ENCODE measurements at places on chromosomes 11 and 22.
A peak's percentile ranks its signal among the peaks of the same experiment; 100 is the strongest.

- DNase-seq = peak; percentile 50
Measured at GRCh38 chr22:21754523-21754922, 18.9 kb upstream of the YPEL1 start.

DNA sequence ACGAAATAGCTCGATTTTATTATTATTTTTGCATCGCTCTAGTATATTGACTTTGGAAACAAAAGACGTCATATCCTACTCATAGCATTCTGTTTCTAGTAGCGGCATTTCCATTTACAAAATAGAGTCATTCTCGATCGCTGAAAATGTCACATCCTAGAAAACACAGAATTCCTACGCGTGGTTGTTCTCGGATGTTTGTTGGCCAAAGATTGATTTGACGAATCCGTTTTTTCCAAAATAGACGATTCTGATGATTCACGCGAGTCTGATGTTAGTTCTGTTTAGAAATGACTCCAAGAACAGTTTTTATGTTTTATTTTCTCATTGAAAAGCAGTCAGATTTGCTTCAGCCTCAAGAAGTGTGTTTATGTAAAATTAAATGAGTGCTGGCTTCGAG lies 47.6 kb downstream of the SMIM38 start:
- no peak for DNase-seq

- DNase-seq = no peak
Measured at GRCh38 chr11:120186774-120187591, 23.8 kb upstream of the OAF start.

DNA sequence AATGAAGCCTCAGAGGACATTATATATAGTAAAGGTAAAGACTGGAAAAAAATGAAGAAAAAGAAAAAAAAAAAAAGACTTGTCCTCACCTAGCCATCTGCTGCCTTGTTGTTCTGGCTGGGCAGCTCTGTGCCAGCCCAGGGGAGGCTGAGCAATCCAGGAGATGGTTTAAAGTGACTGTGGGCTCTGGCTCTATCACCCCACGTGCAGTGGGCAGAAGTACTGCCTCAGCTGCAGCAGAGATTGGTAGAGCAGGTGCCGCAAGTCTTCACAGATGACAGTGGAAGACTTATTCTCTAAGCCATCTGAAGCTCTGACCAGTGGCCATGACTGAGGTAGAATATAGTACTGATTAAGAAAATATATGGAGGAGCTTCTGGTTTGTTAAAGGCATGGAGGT lies 62.2 kb downstream of the SGSM3 start:
- DNase-seq = no peak

- DNase-seq = no peak
Measured at GRCh38 chr22:30308518-30309230, 18.1 kb downstream of the TBC1D10A start.

- no peak for DNase-seq
Measured at GRCh38 chr11:1502168-1502953, 15.8 kb upstream of the MOB2 start.

- DNase-seq = no peak
Measured at GRCh38 chr11:202490-202889, 4.7 kb downstream of the BET1L start.

- no peak for DNase-seq
Measured at GRCh38 chr11:107669191-107669740, 42.6 kb downstream of the SLN start.

- no peak for DNase-seq
Measured at GRCh38 chr11:111764621-111765020, 1.6 kb downstream of the PPP2R1B start.

GRCh38 chr22:40399621-40400020 lies 29.2 kb downstream of the SGSM3 start:
- no peak for DNase-seq

GRCh38 chr11:30406978-30407762 lies 84.3 kb downstream of the ARL14EP start:
- no peak for DNase-seq

DNA sequence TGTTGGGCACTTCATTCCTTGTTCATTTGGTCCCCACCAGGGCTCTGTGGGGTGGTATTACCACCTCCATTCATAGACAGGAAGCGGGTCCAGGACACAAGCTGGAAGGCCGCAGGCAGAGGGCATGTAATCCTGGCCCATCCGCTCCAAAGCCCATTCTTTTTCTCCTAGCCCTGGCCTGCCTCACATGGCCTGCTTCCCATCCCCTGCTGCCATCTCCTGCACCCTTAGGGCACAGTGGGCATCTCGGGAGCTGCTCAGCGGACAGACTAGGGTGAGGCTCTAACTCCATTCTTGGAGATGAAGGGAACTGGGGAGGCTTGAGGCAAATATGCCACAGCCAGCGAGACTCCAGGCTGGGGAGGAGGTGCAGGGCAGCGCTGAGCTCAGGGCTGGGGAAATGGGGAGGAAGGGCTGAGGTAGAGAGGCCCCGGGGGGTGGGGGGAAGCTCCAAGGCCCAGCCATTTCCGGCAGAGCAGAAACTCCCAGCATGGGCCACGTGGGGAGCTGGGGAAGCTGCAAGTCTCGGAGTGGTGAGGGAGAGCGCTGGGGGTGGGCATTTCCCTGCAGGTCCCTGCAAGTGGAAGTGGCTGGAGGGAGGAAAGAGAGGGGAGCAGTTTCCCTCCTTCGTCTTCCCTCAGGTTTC lies 14.3 kb upstream of the BCL9L start:
- no peak for DNase-seq

GRCh38 chr11:126410649-126411048 lies 55.2 kb downstream of the ST3GAL4 start:
- DNase-seq = no peak

GRCh38 chr11:73184953-73185671 lies 33.0 kb upstream of the P2RY2 start:
- peak; percentile 11 for DNase-seq

DNA sequence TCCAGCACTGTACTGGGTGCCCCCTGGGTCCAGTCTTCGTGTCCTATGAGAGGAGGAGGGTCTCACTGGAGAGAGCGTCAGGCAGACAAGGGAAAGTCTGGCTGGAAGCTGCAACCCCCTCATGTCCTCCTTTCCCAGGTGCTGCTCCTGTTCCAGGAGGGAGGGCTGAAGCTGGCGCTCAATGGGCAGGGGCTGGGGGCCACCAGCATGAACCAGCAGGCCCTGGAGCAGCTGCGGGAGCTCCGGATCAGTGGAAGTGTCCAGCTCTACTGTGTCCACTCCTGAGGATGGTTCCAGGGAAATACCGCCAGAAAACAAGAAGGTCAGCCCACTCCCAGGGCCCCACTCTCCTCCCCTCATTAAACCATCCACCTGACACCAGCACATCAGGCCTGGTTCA lies 10.2 kb downstream of the LGALS12 start:
- DNase-seq = no peak

GRCh38 chr11:45930031-45930794 lies 7.8 kb downstream of the LARGE2 start:
- no peak for DNase-seq

DNA sequence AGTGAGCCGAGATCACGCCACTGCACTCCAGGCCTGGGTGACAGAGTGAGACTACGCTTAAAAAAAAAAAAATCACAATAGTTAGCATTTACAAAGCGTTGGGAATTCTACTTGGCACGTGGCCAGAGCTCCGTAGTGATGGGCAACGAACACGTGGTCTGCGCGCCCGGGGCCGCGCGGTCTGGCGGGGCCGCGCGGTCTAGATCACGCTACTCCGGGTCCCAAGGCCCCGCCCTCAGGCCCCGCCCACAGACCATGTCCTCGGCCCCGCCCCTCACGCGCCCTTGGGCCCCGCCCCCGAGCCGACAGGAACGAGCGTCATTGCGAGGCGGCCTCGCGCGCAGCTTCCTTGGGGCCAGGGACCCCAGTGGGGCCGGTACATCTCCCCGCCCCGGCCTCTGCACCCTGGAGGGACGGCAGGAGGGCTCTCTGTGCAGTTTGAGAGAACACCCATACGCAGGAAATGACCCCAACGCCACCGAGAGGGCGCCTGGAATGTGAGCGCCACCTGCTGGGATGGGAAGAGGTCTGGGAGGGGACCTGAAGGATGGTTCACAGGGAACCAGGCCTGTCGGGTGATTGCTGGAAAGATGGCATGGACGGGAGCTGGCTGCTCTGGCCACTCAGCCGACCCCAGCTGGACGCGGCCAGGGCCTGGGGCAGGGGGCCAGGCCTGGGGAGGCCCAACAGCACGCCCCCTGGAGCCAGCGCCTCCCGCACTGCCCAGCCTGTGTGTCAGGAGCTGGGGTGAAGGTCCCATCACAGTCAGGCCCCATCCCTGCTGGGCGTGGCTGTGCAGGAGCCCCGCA lies 2.0 kb upstream of the PTDSS2 start:
- peak; percentile 89 for DNase-seq

DNA sequence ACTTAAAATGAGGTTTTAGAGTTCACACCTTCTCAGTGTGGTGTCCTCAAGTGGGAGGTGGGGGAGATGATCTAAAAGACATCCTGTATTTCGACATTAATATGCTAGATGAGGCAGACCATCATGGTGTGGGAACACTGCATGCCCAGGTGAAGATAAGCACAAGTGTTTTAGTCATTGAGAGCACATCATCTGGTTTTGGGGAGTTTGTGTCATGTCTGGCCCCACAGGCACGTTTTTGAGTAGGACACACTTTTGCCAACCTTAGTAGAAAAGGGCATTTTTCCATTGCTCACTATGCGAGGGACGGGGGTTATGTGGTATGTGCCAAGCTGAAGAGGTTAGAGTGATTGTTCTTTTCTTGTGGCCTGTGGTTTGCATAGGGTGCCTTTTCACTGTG lies 189.3 kb downstream of the DBX1 start:
- no peak for DNase-seq

- no peak for DNase-seq
Measured at GRCh38 chr11:113615098-113615497, 91.0 kb downstream of the TMPRSS5 start.

DNA sequence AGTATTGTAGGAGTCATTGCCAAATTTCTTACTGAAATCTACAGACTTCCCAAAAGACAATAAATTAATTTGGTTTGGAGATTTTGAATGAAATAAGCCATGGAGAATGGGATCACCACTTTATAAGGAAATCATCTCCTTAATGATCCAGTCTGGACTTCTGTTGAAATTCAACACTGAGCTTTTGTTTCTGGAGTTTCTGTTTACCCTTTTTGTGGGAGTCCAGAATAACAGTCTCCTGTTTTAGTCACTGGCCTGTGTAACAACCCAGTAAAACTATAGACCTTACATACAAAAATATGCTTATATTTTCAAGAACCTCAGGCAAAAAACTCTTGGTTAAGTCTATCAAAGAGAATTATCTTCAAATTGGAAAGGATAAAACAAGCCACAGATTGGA lies 321.7 kb upstream of the PLET1 start:
- no peak for DNase-seq

GRCh38 chr11:316031-316701 lies 2.3 kb downstream of the IFITM1 start:
- DNase-seq = no peak

DNA sequence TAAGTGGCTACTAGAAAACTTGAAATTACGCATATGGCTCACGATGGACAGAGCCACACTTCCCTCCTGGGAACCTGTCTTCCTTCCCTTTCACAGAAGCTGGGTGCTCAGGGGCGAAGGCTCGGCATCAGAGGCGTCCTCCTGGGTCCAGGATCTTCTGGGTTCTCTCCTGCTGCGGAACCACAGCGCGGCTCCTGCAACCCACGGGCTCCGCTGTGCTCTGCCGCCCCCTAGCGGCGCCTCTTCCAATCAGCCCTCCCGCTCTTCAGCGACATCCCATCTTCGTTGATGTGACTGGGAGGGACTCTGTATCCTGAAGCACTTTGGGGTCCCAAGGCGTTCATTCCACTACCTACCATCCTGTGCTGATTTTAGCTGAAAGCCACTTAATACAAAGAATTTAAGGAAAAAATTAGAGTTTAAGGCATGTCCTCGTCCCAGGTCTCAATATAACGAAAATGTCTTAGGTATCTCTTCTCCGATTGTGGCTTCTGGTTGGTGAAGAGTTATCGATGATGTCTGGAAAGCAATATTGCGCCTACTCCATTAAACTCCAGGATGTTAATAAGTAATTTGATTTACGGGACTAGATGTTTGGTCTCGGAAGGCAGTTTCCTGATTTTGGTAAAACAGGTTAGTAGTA lies 14.8 kb upstream of the RPS3 start:
- DNase-seq = peak; percentile 47

DNA sequence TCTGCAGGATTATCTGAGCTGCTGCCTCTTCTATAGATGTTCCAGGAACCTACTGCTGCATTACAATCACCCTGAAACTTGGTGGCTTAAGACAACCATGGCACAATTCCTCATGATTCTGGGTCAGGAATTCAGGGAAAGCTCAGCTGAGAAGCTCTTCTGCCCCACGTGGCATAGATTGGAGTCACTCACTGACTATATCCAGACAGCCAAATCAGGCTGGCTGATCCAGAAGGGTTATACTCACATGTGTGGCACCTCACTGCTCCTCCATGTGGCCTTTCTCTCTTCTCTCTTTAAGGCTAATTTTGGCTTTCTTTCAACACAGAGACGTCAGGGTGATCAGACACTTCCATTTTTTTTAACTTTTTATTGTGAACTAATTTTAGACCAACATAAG lies 125.5 kb downstream of the BBOX1 start:
- DNase-seq = no peak

- peak; percentile 62 for DNase-seq
Measured at GRCh38 chr22:31857247-31857646, 87.1 kb upstream of the YWHAH start.

- no peak for DNase-seq
Measured at GRCh38 chr22:26542831-26543230, 30.6 kb upstream of the TFIP11 start.

DNA sequence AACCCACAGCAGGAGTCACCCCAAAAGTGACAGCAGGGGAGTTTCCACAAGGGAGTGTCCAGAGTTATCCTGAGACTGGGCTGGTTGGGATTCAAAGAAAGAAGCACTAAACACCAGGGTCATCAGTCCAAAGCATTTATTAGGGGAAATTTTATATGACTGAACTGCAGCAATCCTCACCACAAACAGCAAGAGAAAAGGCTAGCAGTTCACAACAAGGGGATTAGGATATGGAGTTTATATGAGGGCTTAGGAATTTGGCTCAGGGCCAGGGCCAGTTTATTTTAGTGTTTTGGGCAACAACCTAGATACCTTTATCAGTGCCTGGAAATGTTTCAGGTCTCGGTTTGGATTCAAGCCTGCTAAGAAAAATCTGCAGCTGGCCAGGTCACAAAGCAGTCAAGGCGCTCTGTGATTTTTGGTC lies 4.6 kb upstream of the TMEM126A start:
- no peak for DNase-seq
